NCI-H446 (cell line): ENCODE measurements at places on chromosomes 5 and 9.

DNA sequence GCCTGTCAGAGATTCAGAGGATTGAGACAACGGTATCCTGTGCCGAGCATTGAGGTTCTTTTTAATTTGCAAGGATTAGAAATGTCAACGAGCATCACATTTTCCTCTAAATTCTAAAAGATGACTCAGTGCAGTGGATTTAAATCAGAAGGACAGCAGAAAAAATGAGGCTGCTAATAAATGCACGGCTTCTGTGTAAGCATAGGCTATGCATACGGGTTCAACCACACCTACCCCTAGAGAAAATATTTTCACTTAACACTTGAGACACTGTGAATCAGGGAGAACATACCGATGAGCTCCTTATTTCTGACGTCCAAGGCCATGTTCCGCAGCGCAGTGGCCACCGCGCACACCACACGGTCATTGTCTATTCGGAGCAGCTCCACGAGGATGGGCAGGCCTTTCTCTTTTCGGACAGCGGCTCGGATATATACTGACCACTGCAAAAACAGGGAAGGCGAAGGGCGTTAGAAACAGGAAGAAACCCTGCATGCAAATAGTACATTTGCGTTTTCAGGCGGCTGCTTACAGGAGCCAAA, 321.4 kb upstream of the DAP start:
- DNase-seq = no peak

DNA sequence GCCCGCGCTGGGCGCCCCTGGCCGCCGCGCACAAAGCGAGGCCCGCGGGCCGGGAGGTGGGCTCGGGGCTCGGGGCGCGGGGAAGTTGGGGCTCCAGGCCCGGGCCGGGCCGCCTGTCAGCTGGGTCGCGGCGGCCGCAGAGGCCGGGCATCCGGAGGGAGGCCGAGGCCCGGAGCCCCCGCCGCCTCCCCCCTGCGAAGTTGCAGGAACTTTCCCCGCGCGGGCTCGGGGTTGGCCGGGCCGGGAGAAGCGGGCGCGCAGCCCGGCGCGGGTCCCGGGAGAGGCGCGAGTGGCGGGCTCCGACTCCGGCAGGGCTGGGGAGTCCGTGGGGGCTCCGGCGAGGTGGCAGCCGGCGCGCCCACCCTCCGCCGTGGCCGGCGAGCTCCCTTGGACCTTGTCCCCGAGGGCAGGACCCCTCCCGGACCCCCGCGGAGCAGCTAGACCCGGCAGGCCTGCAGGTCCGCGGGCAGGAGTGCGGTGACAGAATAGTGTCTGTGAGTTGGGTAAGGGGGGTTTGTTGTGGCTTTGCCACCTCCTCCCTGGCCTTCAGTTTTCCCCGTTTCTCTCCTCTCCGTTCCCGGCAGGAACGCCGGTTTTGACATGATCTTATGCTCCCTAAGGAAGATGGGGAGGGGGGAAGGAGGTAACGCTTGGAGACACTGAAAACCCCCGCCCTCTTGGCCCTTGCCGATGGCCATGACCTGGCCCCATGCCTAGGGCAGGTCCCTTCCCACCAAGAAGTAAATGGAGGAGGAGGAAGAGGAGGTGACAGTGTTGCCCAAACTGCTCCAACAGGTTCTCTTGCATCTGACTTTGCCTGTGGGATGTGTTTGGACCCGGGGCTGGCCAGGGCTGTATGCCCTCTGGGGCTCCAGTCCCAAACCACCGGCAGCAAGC, 942 bp downstream of the PHF2 start:
- no peak for DNase-seq

DNA sequence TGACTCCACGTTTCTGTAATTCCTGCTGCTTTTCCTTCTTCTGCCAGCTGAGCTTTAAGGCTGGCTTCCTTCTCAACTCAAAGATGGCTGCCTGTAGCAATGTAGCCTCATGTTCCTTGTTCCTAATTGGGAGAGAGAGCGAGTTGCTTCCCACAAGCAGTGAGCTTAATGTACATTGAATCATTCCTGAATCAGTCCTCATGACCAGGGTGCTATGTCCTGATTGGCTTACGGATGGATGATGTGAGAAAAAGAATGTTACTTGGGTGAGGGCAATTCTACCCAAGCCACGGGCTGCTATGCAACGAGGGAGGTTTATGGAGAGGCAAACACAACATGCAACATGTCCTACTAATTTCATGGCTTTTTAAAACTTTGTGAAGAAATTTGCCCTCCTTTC, 356.2 kb downstream of the RASEF start:
- no peak for DNase-seq

- no peak for DNase-seq
These were observed 19.5 kb upstream of the PANK3 start for GRCh38 chr5:168598639-168599038.

DNA sequence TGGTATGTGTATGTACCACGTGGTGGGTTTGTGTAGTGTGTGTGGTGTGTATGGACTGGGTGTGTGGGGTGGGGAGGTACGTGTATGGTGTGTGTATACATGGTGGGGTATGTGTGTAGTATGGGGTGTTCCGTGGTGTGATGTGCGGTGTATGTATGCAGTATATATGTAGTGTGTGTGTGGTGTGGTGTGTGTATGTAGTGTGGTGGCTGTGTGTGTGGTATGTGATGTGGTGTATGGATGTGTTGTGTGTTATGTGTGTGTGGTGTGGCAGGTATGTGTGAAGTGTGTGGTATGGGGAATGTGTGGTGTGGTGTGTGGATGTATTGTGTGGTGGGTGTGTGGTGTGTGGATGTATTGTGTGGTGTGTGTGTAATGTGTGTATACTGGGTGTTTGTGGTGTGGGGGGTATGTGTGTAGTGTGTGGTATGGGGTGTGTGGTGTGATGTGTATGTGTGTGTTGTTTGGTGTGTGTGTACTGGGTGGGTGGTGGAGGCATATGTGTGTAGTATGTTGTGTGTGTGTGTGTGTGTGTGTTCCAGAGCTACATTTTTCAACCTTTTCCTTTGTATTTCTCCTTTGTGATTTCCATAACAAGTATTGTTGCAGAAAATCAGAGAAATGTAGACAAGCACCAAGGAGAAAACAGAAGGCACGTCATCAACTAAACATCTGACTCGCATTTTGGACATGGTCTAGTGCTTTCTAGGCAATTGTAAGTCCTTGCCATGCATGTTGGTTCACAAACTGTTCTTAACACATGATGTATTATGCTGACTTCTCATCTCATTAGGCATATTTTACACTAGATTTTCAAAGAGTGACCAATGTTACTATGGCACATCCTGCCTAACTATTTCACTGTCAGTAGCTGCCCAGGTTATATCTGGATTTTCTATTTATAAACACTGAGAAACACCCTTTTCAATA, 13.2 kb downstream of the SEMA4D start:
- no peak for DNase-seq

GRCh38 chr5:53059281-53059680, 50.3 kb downstream of the MOCS2 start:
- no peak for DNase-seq

DNA sequence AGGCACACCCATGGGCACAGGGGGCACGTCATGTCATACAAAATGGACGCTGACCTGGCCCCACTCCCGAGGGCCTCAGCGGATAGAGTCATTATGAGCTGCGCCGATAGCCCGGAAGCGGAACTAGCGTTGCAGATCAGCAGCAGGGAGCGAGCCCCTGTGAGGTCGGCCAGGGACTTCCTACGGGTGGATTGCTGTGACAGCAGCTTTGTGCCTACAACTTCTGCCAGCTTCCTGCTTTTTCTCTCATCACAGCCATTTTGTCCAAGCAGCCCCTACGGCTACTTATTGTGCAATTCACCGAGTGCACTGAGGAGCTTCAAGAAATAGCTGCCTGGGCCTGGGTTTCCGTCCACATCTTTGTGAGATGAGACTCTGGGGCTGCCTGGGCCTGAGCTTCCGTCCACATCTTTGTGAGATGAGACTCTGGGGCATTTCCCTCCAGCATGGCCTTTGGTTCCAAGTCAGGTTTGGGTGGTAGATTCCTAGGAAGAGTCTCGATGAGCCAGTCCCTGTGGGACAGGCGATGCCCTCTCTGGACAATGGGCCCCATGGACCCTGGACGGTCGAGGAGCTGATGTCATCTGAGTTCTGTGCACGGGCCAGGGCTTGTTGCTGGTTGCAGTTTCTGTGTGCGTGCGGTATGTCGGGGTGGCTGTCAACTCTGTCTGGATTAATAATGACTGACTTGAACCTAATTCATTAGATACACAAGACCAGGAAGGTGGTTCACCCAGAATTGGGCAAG, 67.0 kb upstream of the GNE start:
- DNase-seq = no peak

- DNase-seq = peak; percentile 100
These were observed 89.1 kb upstream of the NFIB start for GRCh38 chr9:14403081-14403480.

- no peak for DNase-seq
These were observed 58.3 kb upstream of the ALDH1B1 start for GRCh38 chr9:38334234-38334633.

DNA sequence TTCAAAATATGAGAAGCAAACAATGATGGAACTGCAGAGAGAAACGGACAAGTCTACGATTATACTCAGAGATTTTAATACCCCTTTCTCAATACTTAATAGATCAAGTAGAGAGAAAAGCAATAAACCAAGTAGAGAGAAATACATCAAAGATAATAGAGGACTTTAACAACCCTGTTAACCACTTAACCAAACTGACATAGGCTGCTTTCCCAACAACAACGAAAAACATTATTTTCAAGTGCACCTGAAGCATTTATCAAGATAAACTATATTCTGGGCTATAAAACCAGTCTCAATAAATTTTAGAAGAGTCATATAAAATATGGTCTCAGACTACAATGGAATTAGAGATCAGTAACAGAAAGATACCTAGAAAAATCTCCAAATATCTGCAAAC, 67.4 kb downstream of the GNAQ start:
- no peak for DNase-seq

GRCh38 chr9:79131246-79131774, 440.5 kb upstream of the TLE4 start:
- no peak for DNase-seq

- no peak for DNase-seq
These were observed 1425.8 kb upstream of the C9orf72 start for GRCh38 chr9:28999057-28999456.

DNA sequence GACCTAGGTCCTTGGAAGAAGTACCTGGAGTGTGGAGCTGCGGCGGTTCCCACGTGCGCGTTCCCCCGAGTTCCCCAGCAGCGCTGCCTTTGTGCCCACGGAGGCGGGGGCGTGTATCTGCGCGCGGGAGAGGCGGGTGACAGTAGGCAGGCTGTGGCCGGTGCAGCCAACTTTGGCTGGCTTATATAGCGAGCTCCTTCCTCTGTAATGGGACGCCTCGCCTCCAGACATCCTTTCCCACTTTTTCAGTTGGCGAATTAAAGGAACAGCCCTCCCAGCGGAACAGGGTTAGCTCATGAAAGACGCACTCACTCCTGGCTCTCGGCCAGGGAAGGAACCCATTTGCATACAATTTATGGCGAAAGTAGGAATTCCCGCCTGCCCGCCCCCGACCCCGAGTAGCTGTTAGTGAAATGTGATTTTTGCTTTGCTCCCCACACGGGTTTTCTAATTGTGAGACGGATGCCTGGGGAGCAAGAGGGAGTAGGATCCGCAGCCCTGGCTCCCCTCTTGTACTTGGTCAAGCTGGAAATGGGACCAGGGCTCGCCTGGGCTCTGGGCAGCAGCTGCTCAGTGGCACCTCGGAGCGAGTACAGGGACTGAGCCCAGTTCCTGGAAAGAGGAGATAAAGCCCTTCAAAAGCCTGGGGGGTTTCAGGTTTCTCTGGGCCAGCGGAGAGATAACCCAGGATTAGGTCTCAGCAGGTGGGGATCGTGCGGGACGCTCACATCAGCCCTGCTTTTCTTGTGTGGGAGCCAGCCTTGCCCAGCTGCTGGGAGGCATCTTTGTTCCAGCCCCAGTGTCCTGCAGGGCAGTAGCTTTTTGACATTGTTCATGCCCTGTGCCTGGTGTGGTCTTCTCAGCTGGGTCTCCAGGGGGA, at the start of gene TNC:
Gene TNC (minus strand): TSS at position 159 of the 880 bp plus-strand sequence. CDS start 27,139 bp downstream, outside the sequence.
- no peak for DNase-seq

- DNase-seq = no peak
These were observed 123.3 kb upstream of the ELL2 start for GRCh38 chr5:96084874-96085506.

DNA sequence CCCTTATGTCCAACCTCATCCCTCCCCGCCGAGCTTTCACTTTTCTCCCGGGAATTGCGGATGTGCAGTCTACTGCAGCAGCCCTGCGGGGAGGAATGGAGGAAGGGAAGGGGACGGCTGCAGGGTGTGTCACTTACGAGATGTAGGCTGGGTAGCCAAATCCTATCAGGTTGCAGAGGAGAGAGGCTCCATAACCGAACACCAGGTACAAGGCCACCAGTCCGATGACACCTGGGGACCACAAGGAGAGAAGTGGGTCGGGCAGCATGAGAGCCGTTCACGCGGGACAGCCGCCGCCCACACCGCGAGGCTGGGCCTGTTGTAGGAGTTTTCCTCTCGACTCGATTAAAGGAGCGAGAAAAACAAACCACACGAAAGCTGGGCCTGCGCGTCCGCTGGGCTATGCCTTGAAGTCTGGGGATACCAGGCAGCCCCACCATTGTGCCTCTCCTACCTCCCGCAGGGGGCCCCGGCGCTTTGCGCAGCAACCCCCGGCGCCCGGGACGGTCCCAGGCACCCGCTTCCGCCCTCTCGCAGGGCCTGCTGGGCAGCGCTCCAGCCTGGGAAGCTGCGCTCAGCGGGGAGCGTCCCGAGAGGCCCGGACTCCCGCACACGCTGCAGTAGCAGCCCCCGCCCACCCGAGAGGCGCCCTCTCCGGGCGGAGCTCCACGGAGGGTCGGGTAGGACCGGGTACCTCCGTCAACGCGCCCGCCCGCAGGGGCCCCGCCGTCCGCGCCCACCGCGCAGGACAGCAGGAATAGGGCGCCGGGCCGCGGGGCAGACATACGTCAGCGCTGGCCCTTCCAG, 798 bp downstream of the REEP5 start:
- DNase-seq = peak; percentile 55

DNA sequence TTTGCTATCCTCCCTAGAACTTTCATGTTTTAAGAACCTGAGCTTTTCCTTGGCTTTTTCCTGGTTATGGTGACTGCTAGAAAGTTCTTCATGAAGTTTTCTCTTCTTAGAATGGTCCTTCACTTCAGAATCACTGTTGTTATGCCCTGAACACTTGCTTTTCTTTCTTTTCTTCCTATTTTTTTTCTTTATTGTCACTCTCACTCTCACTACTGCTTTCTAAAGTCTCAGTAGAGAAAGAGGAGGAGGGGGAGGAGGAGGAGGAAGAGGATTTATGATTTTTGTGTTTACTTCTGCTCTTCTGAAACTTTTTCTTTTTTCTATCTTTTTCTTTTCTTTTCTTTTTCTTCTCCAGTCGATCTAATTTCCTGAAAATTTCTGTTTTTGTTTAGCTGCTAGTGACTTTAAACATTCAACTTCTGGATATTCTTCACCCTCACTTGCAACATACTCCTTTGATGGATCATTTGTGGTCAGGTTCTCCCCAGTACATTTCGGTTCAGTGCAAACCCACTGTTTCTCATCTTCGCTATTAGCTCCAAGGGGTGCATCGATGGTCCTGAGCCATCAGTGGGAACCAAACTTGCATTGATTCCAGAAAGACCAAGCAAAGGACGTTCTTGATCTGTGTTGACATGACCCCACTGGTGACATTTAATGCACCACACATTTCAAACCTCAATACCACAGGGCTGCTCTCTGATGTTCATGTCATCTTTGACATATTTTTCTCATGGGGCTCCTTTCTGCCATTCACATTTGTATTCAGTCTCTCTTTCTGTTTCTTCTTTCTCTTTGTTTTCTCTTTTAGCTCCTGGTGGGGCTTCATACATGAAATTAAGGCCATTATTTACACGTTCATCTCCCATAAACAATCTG, 81.6 kb upstream of the HAND1 start:
- DNase-seq = no peak
